Activated CD8-positive, alpha-beta T cell treated with anti-CD3 and anti-CD28 coated beads, Interleukin-2, amount 10 ng/mL, durations not matched to agents 7 days and 5 days (primary cell): ENCODE measurements at places on chromosomes 11 and 22. TPM values are rescaled to one million over a fixed set of nuclear protein-coding genes. Genes with fewer than 3 reads are reported as not detected.

Gene AQP11
- 0.39 TPM for total RNA-seq

DNA sequence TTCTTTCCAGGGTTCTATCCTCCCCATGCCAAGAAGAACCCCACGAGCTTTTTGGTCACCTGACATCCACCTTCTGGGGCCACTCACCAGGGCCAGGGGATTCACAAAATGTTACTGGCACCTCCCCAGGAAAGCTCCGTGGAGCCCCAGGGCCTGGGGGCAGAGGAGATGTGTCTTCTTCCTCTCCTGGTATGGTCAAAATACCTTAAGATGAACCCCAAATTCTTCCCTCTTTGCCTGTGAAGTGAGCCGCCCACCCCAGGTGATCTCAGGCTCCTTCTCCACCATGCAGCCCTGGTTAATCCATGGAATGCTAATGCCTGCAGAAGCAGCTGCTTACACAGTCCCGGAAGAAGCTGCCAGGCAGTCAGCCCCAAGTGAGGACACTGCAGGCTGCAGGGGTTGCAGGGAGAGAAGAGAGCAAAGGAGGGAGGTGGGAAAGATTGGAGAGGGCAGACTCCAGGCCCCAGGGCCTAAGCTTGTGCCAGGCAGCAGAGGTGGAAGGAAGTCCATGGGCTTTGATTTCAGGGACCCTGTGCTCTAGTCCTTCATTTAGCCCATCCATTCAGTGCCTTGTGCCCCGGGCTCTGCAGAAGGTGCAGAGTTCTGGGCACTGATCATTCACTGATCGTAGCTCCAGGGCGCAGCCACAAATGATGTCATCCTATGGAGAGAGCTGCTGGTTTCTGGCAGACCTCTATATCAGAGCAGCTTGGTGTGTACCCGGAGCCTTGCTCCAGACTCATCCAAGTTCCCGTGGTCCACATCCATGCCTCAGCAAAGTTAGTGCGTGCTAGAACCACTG, 127.9 kb upstream of the NECTIN1 start:
- no peak for DNase-seq

- DNase-seq: peak; percentile 34
Measured at GRCh38 chr11:69912911-69913451, 93.8 kb upstream of the FGF3 start.

- DNase-seq: no peak
Measured at GRCh38 chr11:26410706-26411366, 78.9 kb downstream of the ANO3 start.

DNA sequence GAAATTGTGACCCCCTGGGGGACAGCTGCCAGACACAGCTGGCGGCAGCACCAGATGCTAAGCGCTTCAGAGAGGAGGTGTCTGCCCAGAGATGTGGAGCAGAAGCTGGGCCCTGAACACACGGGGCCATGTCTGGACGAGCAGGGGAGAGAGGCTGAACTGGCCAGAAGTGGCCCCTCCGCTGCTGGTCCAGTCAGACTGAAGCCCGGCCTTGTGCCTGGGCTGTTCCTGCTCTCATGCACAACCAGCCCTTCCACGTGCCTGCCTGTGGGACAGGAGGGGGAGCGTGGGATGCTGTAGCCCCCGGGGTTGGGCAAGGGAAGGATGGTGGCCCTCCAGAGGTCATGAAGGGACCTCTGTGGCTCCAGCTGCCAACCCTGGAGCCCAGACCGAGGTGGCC, 1.8 kb downstream of the ADM2 start:
- DNase-seq: no peak

Gene RAG2
- not detected for total RNA-seq

- no peak for DNase-seq
Measured at GRCh38 chr11:529728-530411, 5.5 kb downstream of the HRAS start.

DNA sequence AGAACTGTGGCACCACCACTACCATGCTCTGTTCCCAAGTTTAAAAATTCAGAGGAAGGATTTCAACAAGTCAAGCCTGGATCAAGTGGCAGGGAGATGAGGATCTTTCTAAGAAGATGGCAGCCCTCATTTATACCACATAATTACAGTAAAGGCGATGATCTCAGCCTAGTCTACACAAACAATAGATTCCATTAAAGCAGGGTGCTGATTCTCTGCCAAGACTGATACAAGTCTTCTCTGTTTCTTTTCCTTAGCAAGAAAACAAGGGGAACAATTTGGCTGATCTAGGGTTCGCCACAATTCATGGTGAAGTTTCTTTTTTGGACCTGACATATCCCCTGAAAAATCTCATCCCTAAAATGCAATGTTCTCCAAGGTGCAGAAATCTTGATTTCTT, 73.9 kb downstream of the PPFIBP2 start:
- no peak for DNase-seq

- DNase-seq: no peak
Measured at GRCh38 chr22:22118987-22119386, 125.6 kb upstream of the VPREB1 start.

DNA sequence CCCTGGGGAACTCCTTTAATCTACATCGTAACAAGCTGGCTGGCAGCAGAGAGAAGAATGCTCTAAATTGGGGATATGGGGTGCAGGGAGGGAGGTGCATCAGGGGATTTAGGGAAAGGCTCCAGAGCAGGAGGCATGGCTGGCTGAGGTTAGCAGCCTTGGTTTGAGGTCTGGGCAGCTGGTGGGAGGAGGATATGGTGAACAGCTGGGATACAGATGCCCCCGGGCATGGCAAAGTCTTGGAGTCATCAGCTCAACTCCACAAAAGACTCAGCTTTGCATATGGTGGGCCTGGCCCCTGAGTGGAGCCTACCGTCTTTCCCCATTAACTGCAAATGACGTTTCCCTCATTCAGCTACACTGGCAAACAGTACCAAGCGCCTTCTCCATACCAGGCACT, 5.4 kb downstream of the FAM83F start:
- no peak for DNase-seq

GRCh38 chr11:14418801-14419417, 59.9 kb upstream of the RRAS2 start:
- no peak for DNase-seq

DNA sequence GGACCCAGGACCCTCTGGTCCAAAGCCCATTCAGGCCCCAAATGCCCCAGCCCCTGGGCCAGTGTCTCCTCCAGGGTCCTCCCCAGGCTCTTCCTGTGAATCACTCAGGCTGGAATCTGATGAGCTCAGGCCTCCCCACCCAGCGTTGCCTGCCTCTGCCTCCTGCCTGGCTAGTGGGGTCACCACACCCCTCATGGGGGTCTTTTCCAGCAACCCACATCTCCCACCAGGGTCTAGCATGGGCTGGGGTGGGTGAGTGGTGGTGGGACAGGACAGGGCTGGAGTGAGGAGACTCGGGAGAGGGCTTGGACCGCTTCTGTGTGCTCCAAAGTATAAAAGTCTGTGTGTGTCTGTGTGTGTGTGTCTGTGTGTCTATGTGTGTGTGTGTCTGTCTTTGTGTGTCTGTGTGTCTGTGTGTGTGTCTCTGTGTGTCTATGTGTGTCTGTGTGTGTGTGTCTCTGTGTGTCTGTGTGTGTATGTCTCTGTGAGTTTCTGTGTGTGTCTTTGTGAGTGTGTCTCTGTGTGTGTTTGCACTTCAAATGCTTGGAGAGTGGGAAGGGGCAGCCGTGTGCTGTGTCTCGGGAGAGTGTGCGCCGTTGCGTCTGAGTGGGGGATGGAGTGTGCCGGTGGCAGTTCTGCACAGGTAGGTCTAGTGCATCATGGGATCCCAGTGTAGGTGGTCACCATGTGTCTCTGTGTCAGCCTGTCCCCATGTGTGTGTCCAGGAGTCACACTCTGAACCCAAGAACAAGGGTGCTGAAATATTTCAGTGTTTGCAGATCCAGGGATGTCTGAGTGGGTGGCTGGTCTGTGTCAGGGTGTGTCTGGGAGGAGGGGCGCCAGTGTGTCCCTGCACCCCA, 8.8 kb downstream of the RIN1 start:
- no peak for DNase-seq

DNA sequence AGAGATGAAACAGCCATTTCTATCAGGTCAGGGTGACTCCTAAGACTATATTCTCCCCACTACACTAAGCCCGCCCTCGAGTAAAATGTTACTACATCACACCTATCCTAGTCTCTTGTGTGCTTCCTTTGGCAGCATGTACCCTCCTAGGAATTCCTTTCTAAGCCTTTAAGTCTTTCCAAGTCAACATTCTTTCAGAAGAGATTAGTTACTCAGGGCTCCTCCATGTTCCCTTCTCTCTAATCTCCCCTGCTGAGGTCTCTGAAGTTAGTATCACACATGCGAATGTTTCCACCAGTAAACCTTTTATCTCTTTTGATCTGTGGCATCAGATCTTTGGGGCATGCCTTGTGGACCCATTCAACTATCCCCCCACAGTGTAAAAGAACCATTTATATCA, 873.7 kb upstream of the FAT3 start:
- no peak for DNase-seq

GRCh38 chr11:16468735-16469453, 112.5 kb upstream of the SOX6 start:
- DNase-seq: no peak

DNA sequence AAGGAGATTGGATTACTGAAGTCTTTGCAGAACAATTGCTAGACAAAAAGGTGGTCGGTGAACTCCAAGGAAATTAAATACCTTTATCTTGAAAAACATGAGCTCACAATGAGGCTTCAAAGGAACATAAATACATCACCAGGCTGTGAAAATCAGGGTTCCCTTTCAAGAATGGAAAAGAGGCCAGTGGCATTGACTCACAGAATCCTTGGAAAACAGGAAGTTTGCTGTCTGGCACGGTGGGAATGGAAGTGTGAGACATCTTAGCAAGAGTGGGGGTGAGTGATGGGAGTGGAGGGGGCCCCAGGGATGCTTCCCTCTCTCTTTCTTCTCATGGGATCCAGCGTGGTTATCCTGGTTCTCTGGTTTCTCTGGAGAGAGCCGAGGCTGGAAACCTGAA, 48.9 kb upstream of the TBCEL start:
- no peak for DNase-seq

- no peak for DNase-seq
Measured at GRCh38 chr11:96309016-96309642, 33.9 kb downstream of the MAML2 start.
